ENCODE measurements at places on chromosomes 6 and 20.
A peak's percentile ranks its signal among the peaks of the same experiment; 100 is the strongest.

GRCh38 chr6:133131621-133132465, 109.3 kb upstream of the EYA4 start:
- no peak for DNase-seq
- H3K4me3 ChIP-seq = no peak overlapping the region
- H3K27me3 ChIP-seq = no peaks in the 10 kb centered on the region
- no peaks in the 10 kb centered on the region for H3K36me3 ChIP-seq
- H3K4me1 ChIP-seq = peaks cover 9% of the 10 kb centered on the region

GRCh38 chr6:41818271-41819054, 31.0 kb downstream of the TOMM6 start:
- no peak overlapping the region for H3K4me3 ChIP-seq
- DNase-seq = no peak
- H3K4me1 ChIP-seq = no peaks in the 10 kb centered on the region
- no peak overlapping the region for H3K27ac ChIP-seq

GRCh38 chr20:8891039-8891438, 177.8 kb upstream of the PLCB4 start:
- no peaks in the 10 kb centered on the region for H3K27me3 ChIP-seq
- no peak for DNase-seq
- H3K27ac ChIP-seq = no peak overlapping the region
- H3K4me3 ChIP-seq = no peak overlapping the region

DNA sequence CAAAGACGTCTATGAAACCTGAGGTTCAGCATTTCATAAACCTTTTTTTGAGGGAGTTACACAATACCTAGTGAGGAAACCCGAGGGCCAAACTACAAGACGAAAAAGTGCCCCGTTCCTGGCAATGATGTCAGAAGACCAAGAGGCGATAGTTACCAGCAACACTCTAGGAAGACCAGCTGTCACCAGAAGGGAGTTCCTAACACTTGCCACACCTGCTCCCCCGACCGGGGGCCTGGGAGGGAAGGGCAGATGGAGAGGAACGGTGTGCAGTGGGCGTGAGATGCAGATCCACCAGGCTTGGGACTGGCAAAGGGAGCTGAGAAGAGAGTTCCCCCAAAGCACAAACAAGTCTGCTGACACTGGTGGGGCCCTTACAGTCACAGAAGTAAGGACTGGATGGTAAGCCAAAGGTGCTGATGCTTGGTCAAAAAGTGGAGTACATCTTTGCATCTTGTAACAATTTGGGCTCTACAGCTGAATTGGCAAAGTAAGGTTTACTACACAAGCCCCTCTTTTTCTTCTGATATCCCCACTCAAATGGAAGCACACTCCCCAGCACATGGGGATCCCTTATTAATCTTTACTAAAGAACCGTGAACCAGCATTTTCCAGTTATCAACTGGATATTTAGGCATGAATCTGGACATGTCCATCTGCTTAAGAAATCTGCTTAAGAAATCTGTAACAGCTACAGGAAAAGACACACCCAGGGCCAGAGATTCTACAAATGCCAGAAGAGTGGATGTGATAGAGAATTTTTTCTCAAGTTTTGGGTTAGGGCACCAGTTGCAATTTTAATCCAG, 38.5 kb downstream of the PANK2 start:
- peaks cover 8% of the 10 kb centered on the region for H3K4me1 ChIP-seq
- H3K27me3 ChIP-seq = no peaks in the 10 kb centered on the region
- no peak overlapping the region for H3K4me3 ChIP-seq
- peak overlapping the region; percentile 3 for H3K27ac ChIP-seq
- H3K36me3 ChIP-seq = no peaks in the 10 kb centered on the region
- peak; percentile 19 for DNase-seq

DNA sequence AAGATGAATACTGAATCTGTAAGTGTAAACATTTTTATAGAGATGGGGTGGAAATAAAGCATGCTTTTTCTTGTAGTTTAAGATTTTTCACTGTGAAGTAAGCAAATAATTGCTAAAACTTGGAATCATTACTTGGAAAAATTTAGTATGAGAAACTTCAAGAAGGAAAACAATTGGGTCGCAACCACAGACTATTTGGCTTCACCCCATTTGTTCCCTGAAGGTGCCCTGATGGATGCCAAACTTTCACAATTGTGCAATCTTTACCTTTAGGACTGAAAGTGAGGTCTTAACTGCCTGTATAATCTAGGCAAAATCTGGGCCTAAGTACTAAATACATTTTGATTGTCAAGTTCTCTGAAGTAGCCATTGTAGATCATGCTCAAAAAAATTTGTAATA, 330.1 kb downstream of the HDGFL1 start:
- H3K4me1 ChIP-seq = no peaks in the 10 kb centered on the region
- no peak for DNase-seq
- no peaks in the 10 kb centered on the region for H3K27me3 ChIP-seq
- H3K36me3 ChIP-seq = no peaks in the 10 kb centered on the region
- H3K27ac ChIP-seq = no peak overlapping the region

DNA sequence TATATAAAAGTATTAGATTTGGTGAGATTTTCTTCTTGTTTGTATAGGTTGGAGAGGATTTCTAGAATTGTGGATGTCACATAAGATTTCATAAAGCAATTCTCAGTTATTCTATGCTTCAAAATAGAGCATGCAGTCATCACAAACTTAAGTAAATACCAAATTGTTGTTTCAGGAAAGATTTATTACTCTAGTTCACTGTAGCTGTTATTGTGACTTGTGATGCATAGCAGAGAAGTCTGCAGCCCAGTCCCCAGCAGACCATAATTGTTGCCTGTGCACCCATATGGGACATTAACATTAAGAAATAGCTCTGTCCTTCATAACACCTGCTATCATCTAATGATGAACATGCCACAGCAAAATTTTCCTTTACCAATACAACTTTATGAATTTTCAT, 228.0 kb upstream of the FAM83B start:
- H3K4me1 ChIP-seq = peaks cover 8% of the 10 kb centered on the region
- no peak for DNase-seq
- no peaks in the 10 kb centered on the region for H3K27me3 ChIP-seq
- H3K4me3 ChIP-seq = no peak overlapping the region
- no peaks in the 10 kb centered on the region for H3K36me3 ChIP-seq

- no peak overlapping the region for H3K27ac ChIP-seq
- no peak for DNase-seq
- no peaks in the 10 kb centered on the region for H3K27me3 ChIP-seq
- H3K36me3 ChIP-seq = no peaks in the 10 kb centered on the region
These were observed 174.0 kb upstream of the MAN1A1 start for GRCh38 chr6:119523556-119523955.

- H3K36me3 ChIP-seq = no peaks in the 10 kb centered on the region
- no peak overlapping the region for H3K4me3 ChIP-seq
- no peak for DNase-seq
- H3K27ac ChIP-seq = no peak overlapping the region
- peaks cover 39% of the 10 kb centered on the region for H3K4me1 ChIP-seq
These were observed 66.4 kb downstream of the ANKS1A start for GRCh38 chr6:34955442-34955841.

DNA sequence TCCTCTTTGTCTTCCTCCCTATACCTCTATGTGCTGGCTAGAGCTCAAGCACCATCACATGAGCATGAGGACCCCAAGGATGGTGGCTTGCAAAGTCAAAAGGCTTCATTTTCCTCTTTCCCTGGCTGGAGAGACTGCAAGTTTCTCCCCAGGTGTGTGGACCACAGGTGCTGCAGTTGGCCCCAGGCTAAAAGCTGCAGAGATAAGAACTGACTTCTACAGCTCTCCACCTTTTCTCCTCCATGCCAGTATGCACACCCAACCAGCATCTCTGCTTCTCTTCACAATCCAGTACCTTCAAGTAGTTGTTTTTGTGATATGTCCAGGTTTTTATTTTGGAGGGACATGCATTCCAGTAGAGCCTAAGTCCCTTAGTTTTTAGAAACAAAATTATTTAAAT, 29.1 kb downstream of the PRKN start:
- H3K4me1 ChIP-seq = no peaks in the 10 kb centered on the region
- H3K27me3 ChIP-seq = no peaks in the 10 kb centered on the region
- H3K4me3 ChIP-seq = no peak overlapping the region
- no peak overlapping the region for H3K27ac ChIP-seq
- no peak for DNase-seq

GRCh38 chr6:91298543-91299145, 711.8 kb upstream of the MAP3K7 start:
- no peak overlapping the region for H3K4me3 ChIP-seq
- H3K36me3 ChIP-seq = no peaks in the 10 kb centered on the region
- no peak for DNase-seq
- H3K27ac ChIP-seq = peak overlapping the region; percentile 12
- H3K27me3 ChIP-seq = no peaks in the 10 kb centered on the region
- H3K4me1 ChIP-seq = peaks cover 14% of the 10 kb centered on the region

GRCh38 chr6:7637533-7637932, 47.5 kb downstream of the SNRNP48 start:
- no peak overlapping the region for H3K27ac ChIP-seq
- no peaks in the 10 kb centered on the region for H3K27me3 ChIP-seq
- DNase-seq = no peak
- H3K4me3 ChIP-seq = no peak overlapping the region
- no peaks in the 10 kb centered on the region for H3K36me3 ChIP-seq
- H3K4me1 ChIP-seq = peaks cover 9% of the 10 kb centered on the region

GRCh38 chr6:150068151-150068550, 770 bp downstream of the ULBP3 start:
- no peak for DNase-seq
- H3K36me3 ChIP-seq = no peaks in the 10 kb centered on the region
- peaks cover 7% of the 10 kb centered on the region for H3K4me1 ChIP-seq
- peak overlapping the region; percentile 81 for H3K27ac ChIP-seq
- H3K27me3 ChIP-seq = no peaks in the 10 kb centered on the region
- peak overlapping the region; percentile 74 for H3K4me3 ChIP-seq

DNA sequence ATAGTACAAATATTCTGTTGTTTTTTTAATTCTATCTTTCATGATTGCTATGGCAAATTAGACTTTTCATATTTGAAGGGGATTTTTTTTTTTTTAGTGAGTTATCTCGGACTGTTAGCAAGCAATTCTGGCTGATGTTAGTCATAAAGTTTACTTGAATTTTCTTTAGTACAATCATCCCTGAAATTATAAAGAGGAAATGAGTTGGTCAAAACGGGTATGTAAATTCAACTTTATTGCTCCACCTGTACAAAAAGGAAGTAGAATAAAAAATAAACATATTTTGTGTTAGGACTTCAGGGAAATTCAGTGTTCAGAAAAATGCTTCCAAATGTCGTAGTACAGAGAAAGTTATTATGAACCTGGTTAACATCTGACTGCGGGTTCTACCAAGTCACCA, 40.3 kb downstream of the PPP1R14C start:
- DNase-seq = no peak
- H3K36me3 ChIP-seq = no peaks in the 10 kb centered on the region
- peaks cover 2% of the 10 kb centered on the region for H3K4me1 ChIP-seq
- no peak overlapping the region for H3K27ac ChIP-seq
- no peaks in the 10 kb centered on the region for H3K27me3 ChIP-seq

GRCh38 chr6:113315165-113315564, 542.0 kb upstream of the MARCKS start:
- no peaks in the 10 kb centered on the region for H3K36me3 ChIP-seq
- H3K27ac ChIP-seq = no peak overlapping the region
- H3K4me1 ChIP-seq = no peaks in the 10 kb centered on the region
- no peaks in the 10 kb centered on the region for H3K27me3 ChIP-seq
- H3K4me3 ChIP-seq = no peak overlapping the region

DNA sequence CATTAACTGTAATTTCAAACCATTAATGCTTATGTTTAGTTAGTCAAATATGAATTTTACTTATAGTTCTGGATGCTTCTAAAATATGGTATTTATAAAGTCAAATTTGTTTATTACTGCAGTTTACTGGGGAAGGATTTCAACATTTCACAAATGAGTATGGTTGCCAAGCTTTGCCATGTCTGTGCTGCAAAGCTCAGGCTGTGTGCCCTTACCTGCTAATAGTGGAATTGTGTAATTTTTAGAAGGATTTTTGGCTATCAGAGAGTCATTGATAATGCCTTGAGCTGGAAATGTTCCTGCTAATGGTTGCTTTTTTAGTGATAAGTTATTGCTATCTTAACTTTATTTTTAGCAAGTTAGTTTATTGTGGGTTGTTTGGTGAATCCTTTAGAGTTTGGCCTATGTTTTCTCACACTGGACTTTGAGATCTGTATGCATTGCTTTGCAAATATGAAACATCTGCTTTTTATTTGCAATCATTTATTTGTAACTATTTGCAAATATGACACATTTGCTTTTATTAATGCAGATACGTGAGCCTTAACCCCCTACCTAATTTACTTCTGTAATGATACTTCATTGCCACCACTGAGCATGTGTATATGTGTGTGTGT, 105.8 kb downstream of the CD109 start:
- H3K36me3 ChIP-seq = no peaks in the 10 kb centered on the region
- no peak for DNase-seq
- no peaks in the 10 kb centered on the region for H3K27me3 ChIP-seq
- peaks cover 5% of the 10 kb centered on the region for H3K4me1 ChIP-seq
- H3K27ac ChIP-seq = peak overlapping the region; percentile 26

DNA sequence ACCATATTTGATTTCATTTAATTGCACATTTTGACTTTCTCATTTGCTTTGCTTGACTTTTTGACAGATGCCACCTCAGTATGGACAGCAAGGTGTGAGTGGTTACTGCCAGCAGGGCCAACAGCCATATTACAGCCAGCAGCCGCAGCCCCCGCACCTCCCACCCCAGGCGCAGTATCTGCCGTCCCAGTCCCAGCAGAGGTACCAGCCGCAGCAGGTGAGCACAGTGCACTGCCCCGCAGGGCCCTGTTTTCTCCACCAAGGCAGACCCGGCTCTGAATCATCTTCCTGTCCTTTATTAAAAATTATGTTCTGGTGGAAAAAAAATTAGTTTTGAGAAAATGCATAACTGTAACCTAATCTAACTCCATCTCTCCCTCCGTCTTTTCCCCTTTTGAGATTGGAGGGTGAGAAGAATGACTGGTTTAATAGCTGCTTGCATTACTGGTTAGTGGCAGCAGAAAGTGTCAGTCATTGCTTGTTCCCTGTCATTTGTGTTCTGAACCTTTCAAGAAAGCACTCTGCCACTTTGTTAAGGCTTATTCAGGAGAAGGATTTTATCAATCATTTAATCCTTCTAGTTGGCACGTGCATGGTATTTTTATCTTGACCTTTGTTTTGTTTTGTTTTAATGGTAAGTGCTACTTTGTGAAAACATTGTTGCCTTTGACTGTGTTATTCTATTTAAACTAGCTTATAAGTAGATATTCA, 124.3 kb downstream of the ARID1B start:
- H3K4me1 ChIP-seq = no peaks in the 10 kb centered on the region
- no peak overlapping the region for H3K27ac ChIP-seq
- H3K36me3 ChIP-seq = no peaks in the 10 kb centered on the region

GRCh38 chr6:54390362-54390761, 82.1 kb downstream of the TINAG start:
- H3K36me3 ChIP-seq = no peaks in the 10 kb centered on the region
- no peaks in the 10 kb centered on the region for H3K4me1 ChIP-seq
- no peak for DNase-seq
